ENCODE measurements at places on chromosomes 13 and 19.

DNA sequence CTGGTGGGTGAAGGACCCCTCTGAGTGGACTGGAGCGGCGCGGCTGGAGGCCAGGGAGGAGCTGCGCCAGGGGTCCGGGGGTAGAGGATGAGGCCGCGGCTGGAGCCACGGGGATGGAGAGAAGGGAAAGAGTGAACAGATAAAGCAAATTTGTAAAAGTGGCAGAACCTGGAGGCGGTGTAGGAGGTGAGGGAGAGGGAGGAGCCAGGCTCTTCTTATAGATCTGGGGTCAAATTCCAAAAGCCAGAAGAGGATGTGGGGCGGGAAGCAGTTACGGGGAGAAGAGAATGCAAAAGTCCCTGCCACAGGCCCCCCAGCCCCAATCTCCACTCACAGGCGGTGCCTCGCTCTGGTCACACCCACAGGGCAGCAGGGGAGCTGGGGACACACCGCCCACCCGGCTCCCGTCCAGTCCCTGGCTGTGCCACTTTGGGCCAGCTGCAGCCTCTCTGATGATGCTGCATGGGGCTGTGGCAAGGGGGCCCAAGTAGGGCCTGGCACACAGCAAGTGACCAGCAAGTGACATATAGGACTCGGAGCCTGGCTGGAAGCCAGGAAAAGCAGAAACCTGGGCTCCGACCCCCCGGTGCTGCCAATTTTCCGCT, 11.1 kb downstream of the LRRC4B start:
- no peak for DNase-seq

GRCh38 chr19:11465600-11465999, 15.2 kb downstream of the ELAVL3 start:
- no peak for DNase-seq

GRCh38 chr19:1417145-1417544, 9.8 kb downstream of the DAZAP1 start:
- DNase-seq, result no peak

- no peak for DNase-seq
These were observed 42.4 kb downstream of the ADGRE3 start for GRCh38 chr19:14632286-14632685.

DNA sequence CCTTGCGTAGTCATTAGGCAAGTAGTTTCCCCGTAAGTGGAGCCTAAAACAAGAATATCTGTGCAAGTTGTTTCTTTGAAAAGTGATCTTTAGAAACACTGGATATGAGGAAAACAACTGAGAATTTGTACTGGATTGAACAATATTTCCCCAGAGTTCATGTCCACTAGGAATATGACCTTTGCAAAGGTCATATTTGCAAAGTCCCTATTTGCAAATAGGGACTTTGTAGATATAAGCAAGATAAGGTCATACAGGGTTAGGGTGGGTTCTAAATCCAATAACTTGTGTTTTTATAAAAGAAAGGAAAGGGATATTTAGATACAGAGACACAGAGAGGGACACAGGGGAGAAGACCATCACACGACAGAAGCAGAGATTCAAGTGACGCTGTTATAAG, 489.2 kb upstream of the ATXN8OS start:
- no peak for DNase-seq

GRCh38 chr13:37303606-37304005, 198.1 kb upstream of the CSNK1A1L start:
- no peak for DNase-seq

GRCh38 chr13:33728271-33729037, 89.5 kb upstream of the RFC3 start:
- no peak for DNase-seq

DNA sequence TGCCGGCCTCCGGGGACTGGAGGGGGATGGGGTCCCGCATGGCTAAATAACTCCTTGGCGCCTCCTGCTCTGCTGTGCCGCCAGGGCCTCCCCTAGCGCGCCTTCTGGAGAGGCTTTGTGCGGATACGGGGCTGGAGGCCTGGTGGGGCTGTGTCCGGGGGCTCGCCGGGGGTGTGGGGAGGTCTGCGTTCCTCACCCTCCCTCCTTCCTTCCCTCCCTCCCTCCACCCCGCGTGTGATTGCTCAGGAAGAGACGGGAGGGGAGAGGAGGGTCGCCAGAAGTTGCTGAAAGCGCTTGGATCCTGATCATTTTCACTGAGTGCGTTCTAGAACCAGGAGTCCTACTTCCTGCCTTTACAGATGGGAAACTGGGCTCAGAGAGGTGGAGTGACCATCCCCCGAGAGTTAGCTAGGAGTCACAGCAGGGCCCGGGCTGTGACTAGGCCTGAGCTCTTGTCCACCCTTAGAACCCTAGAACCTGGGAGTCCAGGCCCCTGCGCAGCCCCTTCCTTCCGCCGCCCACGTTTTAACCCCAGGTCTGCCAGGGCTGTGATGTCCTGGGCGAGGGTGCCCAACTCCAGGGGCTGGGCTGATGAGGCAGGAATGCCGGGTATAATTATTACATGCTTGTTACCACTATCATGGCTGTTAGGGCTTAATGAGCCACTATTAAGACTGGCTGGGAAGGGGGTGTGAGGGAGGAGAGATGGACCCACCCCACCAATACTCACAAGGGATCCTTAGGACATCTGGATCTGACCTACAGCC, 782 bp upstream of the JUND start:
- DNase-seq, result no peak

DNA sequence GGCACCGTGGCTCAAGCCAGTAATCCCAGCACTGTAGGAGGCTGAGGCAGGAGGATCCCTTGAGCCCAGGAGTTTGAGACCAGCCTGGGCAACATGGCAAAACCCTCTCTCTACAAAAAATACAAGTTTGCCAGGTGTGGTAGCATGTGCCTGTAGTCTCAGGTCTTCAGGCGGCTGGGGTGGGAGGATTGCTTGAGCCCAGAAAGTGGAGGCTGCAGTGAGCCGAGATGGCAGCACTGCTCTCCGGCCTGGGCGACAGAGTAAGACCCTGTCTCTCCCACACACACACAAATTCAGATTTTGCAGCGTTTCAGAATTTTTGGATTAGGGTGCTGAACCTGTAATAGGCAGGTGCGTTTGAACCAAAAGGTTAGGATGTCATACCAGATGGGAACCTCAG, 2.2 kb downstream of the RPS11 start:
- no peak for DNase-seq

GRCh38 chr13:93411186-93411680, 184.6 kb downstream of the GPC6 start:
- no peak for DNase-seq

DNA sequence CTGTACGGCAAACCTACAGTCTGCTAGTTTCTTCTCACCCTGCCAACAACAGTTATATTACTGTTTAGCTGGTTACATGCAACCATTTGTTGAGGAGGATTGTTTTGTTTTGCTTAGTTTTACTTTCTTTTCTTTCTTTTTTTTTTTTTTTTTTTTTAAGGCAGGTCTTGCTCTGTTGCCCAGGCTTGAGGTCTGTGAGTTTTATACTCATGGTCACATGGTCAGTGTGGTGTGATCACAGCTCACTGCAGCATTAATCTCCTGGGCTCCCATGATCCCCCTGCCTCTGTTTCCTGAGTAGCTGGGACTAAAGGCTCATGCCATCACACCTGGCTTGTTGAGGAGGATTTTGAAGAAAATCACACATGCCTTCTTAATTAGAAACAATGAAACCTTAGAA, 505.6 kb downstream of the GPC5 start:
- DNase-seq, result no peak

DNA sequence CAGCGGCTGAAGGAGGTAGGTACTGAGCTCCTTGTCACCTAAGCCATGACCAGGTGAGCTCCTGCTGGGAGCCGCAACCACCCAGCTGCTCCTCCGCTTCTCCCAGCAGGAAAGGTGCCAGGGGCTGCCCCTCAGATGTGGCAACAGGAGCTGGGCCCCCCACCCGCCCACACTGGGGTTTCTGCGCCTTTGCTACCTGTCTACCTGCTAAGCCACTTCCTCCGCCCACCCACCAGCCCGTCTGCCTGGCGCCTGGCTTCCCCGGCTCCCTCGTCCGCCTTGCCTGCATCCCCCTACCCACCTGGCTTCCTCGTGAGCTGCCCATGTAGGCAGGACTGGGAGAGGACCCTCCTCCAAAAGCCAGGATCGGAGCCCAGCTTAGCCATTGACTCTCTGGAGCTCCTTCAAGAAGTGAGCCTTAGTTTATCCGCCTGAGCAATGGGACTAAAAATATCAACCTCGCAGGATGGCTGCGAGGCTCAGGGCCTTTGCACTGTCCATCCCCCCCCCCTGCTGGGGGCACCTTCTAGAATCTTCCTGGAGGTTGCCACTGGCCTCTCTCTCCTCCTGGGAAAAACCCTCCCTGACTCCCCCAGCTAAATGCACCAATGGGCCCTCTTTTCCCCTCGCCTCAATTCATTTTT, 55.8 kb upstream of the KLF2 start:
- peak; percentile 17 for DNase-seq

DNA sequence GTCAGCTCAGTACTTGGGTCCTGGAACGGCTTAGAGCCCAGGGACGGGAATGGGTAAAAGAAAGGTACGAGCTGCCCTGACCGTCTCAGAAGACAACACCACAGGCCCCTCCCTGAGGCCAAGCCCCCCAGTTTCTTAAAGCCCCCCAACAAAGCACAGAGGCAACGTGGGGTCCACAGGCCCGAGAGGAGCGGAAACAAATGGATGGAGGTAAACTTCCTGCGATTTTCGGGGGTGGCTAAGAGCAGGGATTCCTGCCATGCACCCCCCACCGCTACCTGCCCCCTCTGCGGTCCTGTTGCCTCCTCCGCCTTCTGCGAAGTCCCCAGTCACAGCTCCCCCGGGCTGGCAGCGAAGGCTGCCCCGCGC, 48.2 kb downstream of the PTPRS start:
- no peak for DNase-seq

GRCh38 chr19:43541920-43542650, 9.1 kb downstream of the ZNF575 start:
- no peak for DNase-seq

DNA sequence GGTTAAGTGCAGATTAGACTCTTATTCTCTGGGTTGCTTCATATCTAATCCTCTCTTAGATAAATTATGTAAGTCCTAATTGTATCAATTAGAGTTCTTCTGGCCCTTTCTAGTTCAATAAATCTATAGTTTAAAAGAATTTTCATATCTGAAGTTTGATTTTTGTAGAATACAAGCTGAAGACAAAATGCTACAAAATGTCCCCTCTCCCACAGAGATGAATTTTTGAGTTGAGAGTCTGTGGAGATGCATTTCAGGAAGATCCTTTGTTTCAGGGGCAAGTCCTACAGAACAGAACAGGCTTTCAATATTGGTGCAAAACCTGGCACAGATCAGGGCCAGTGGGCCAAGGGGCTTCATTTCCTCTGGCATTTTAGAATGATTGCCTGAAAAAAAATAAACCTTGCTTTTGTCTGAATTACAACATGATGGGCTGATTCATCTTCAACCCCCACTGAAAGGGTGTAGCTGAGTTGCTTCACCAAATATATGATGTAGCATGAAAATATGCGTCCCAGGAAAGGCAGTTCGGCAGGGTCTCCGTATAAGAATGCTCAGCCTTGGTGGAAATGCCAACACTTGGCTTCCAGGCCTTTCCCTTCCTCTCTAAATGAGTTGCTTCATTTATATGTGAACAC, 6.4 kb upstream of the IPO5 start:
- DNase-seq, result no peak

- DNase-seq, result no peak
These were observed 6.3 kb upstream of the MRPS31 start for GRCh38 chr13:40777166-40777808.

DNA sequence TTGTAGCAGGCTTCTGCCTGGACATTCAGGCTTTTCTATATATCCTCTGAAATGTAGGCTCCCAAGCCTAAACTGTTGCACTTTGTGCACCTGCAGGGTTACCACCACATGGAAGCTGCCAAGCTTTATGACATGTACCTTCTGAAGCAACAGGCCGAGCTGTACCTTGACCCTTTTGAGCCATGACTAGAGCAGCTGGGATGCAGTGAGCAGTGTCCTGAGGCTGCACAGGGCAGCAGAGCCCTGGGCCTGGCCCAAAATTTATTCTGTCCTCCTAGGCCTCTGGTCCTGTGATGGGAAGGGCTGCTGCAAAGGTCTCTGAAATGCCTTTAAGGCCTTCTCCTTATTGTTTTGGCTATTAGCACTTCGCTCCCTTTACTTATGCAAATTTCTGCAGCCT, 23.5 kb upstream of the CD177 start:
- no peak for DNase-seq

- no peak for DNase-seq
These were observed 78.6 kb upstream of the STARD13 start for GRCh38 chr13:33364192-33364591.

- DNase-seq, result no peak
These were observed 25.6 kb upstream of the ZNF681 start for GRCh38 chr19:23784274-23784673.

DNA sequence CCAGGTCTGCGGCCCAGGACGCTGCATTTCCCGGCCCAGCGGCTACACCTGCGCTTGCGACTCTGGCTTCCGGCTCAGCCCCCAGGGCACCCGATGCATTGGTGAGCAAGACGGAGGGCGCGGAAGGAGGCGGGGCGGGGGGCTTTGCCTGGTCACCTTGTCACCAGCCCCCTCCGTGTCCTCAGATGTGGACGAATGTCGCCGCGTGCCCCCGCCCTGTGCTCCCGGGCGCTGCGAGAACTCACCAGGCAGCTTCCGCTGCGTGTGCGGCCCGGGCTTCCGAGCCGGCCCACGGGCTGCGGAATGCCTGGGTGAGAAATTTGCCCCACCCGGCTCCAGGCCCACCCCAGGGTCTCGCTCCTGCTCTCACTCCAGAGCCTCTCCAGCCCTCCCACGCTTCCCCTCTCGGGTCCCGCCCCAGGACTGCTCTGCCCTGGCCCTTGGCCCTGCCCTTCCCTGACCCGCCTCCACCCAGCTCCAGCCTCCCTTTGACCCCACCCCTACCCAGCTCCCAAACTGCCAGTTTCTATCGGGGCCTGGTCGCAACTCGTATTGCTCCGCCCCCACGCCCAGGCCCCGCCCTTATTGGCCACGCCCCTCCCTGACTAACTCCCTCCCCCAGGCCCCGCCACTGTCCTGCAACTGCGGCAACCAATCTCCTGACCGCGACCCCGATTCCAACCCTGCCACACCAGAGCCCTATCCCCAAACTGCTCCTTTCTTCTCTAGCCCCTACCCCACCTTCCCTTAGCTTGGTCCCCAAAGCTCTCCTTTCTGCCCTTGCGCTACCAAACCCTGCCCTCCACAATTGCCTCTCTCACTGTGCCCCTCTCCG, 8.6 kb downstream of the LTBP4 start:
- peak; percentile 93 for DNase-seq

GRCh38 chr13:61030445-61030844, 385.2 kb downstream of the PCDH20 start:
- DNase-seq, result no peak

GRCh38 chr13:36840718-36841250, 21.8 kb downstream of the RFXAP start:
- DNase-seq, result no peak

- no peak for DNase-seq
These were observed 5.6 kb upstream of the CCDC70 start for GRCh38 chr13:51856027-51856736.

- DNase-seq, result no peak
These were observed 169.3 kb downstream of the DCT start for GRCh38 chr13:94309997-94310855.

GRCh38 chr19:52138278-52138982, 1.3 kb downstream of the ZNF616 start:
- DNase-seq, result peak; percentile 23

- no peak for DNase-seq
These were observed 6.7 kb downstream of the ERCC5 start for GRCh38 chr13:102852556-102852955.

- DNase-seq, result no peak
These were observed 69.1 kb downstream of the CELF5 start for GRCh38 chr19:3293560-3293959.

Measured in stimulated activated CD8-positive, alpha-beta memory T cell treated with anti-CD3 and anti-CD28 coated beads, Interleukin-15, amount 100 ng/mL, for 48 hours (primary cell).